H1 (cell line): ENCODE measurements at places on chromosomes 5 and 9. TPM values are rescaled to one million over a fixed set of nuclear protein-coding genes. Genes with fewer than 3 reads are reported as not detected.

The IFNA21 gene
- polyA plus RNA-seq, result not detected in 2 replicates

The RMRP gene
- 105 and 169 TPM in 2 replicates for polyA plus RNA-seq

The RETREG1 gene
- polyA plus RNA-seq, result 0.62 and 1.2 TPM in 2 replicates

The ZFR gene
- 85.6 and 92.7 TPM in 2 replicates for polyA plus RNA-seq

The KIAA1958 gene
- 11.4 and 13.1 TPM in 2 replicates for polyA plus RNA-seq

The EQTN gene
- polyA plus RNA-seq, result 0.23 TPM in 1 of 2 replicates, not detected in the other

The IL4 gene
- polyA plus RNA-seq, result not detected in 2 replicates

The LCN10 gene
- polyA plus RNA-seq, result 2.6 and 3.5 TPM in 2 replicates

The CEL gene
- polyA plus RNA-seq, result 1.8 and 2.7 TPM in 2 replicates

The PCDHB11 gene
- 0.50 and 0.63 TPM in 2 replicates for polyA plus RNA-seq

The MACROH2A1 gene
- 55.1 and 60.0 TPM in 2 replicates for polyA plus RNA-seq

The CDKN2A gene
- 0.51 and 0.91 TPM in 2 replicates for polyA plus RNA-seq

The ENC1 gene
- 5.5 and 8.1 TPM in 2 replicates for polyA plus RNA-seq

The THBS4 gene
- 25.4 and 27.5 TPM in 2 replicates for polyA plus RNA-seq

The IL7R gene
- not detected in 2 replicates for polyA plus RNA-seq

The TRIM32 gene
- 9.2 and 10.5 TPM in 2 replicates for polyA plus RNA-seq

The PCDHB2 gene
- polyA plus RNA-seq, result 29.2 and 38.0 TPM in 2 replicates

The LTC4S gene
- 3.7 and 3.8 TPM in 2 replicates for polyA plus RNA-seq

The UBLCP1 gene
- polyA plus RNA-seq, result 6.8 and 13.0 TPM in 2 replicates

The PCDHB14 gene
- polyA plus RNA-seq, result 2.5 and 2.7 TPM in 2 replicates

The FGF10 gene
- polyA plus RNA-seq, result 0.06 and 0.09 TPM in 2 replicates

The TMEM250 gene
- 22.3 and 36.1 TPM in 2 replicates for polyA plus RNA-seq

The CNTLN gene
- 2.9 and 4.8 TPM in 2 replicates for polyA plus RNA-seq

The OLFM1 gene
- polyA plus RNA-seq, result 49.7 and 53.0 TPM in 2 replicates

The MCC gene
- polyA plus RNA-seq, result 2.6 and 2.8 TPM in 2 replicates

The FAM153A gene
- polyA plus RNA-seq, result 0.22 TPM in 1 of 2 replicates, not detected in the other

The DIMT1 gene
- polyA plus RNA-seq, result 14.1 and 19.3 TPM in 2 replicates

The SH2D3C gene
- polyA plus RNA-seq, result 8.1 and 12.3 TPM in 2 replicates

The HAVCR1 gene
- polyA plus RNA-seq, result not detected in 2 replicates

The PIP5K1B gene
- polyA plus RNA-seq, result 2.2 and 4.7 TPM in 2 replicates

The FOXD4L3 gene
- polyA plus RNA-seq, result not detected in 2 replicates

The ARSI gene
- polyA plus RNA-seq, result 6.7 and 8.0 TPM in 2 replicates

The UNC5A gene
- polyA plus RNA-seq, result 7.6 and 11.1 TPM in 2 replicates

The FYB1 gene
- polyA plus RNA-seq, result not detected in 2 replicates

The CYLC2 gene
- not detected in 2 replicates for polyA plus RNA-seq

The TMEM174 gene
- not detected in 2 replicates for polyA plus RNA-seq

The WDR55 gene
- polyA plus RNA-seq, result 15.3 and 19.5 TPM in 2 replicates

The PHYHD1 gene
- 25.6 and 33.2 TPM in 2 replicates for polyA plus RNA-seq

The NOXA1 gene
- 0.91 and 1.5 TPM in 2 replicates for polyA plus RNA-seq

The CDK7 gene
- 19.5 and 39.9 TPM in 2 replicates for polyA plus RNA-seq

The FOXD4L5 gene
- polyA plus RNA-seq, result not detected in 2 replicates

The OTP gene
- not detected in 2 replicates for polyA plus RNA-seq
